ENCODE measurements at places on chromosomes 4 and X.

DNA sequence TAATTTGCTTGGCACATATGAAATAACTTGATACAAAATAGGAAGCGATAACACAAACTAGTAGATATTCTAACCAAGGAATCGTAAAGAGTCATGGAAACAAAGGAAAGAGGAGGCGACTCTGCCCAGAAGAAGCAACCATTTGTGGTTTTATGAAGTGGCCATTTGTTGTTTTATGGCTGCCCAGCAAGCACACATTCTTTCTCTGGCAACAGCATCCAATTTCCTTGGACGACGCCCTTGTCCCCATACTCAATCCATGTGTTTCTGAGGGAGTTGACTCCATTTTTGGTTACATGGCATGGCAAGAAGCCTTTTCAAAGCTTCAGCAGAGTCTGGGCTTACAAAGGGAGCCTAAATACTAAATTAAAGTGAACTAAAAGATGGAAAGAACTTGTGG is 295.1 kb downstream of the INPP4B start:
- DNase-seq = no peak

GRCh38 chr4:184177271-184177670 is 40.4 kb downstream of the ENPP6 start:
- no peak for DNase-seq

- no peak for DNase-seq
These were observed 16.7 kb upstream of the AREG start for GRCh38 chr4:74428276-74428675.

DNA sequence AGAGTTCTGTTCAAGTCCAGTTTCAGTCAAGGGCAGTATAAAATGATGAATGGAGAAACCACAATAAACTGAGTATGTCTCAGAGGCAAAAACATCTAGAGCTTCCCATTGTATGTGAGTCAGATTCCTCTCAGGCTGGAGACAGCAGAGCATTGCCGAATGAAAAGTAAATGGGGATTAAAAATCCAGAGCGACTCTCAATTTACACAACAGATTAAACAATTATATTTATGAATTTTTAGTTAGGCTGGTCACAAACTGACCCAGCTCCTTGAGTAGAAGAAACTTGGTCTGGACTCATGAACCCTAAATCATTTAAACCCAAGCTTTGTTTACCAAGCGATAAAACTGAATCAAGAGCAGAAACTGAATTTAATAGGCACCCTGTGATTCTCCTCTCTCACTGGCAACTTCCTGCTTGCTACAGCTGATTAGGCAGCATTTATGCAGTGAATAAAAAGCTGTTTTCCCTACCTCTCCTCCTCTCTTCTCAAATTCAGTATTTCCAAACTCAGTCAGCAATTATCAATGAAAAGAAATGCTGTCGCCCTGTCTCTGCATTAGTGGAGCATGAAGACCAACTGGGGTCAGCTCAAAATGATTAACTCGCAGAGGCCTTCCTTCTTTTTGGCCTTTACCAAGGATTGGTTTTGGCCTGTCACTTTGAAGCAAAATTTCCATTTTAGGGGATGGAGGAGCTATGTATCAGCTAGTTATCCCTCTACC is 568.0 kb downstream of the PDHA2 start:
- DNase-seq = no peak

DNA sequence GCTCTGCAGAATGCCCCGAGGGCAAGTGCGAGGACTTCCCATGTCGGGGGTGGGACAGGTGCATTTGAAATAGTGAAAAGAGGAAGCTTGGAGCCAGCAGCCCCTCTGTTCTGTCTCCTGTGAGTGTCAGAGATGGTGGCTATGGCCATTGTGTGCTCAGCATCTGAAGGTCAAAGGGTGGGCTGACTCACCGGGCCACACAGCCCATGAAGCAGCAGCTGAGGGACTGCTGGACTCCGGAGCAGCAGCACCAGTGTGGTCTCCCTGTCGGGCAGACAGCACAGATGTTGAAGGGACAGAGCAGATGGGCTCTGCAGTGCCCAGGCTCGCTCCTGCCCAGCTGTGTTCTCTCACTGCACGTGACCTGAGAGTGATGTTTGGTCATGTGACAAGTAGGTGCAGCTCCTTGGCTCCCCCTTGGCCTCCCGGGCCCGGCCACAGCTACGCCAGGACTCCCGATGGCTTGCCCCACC is 53.5 kb downstream of the TBC1D14 start:
- DNase-seq = no peak

DNA sequence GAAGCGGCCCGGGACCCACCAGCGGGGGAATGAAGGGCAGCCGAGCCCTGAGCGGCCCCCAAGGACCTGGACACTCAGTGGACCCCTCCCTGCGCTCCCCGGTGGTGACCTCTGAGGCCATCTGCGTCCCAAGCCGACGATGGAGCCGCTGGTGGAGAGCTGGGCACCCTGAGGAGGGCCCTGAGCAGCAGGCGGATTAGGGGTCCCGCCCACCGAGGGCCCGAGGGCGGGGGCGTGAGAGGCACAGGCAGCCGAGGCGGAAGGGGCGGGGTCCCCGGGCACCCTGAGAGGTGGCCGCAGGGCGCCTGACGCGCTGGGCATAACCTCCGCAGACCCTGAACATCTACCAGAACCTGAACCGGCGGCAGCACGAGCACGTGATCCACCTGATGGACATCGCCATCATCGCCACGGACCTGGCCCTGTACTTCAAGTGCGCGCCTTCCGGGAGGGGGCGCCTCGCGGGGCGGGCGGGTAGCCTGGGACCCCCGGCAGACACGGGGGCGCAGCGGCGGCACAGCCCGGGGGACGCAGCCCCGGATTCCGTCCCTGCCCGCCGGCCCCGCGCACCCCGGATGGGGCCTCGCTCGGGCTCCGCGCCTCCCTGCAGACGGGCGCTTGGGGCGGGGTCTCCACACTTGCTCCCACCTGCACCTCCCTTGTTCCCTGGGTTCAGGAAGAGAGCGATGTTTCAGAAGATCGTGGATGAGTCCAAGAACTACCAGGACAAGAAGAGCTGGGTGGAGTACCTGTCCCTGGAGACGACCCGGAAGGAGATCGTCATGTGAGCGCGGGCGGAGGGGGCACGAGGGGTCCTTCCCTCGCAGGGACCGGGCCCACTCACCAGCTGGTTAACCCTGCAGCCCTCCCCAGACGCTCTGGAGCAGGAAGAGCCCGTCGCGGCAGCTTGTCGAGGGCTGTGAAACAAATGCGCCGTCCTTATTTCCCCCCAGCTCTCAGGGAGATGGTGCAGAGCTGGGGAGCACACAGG is 10.3 kb downstream of the ATP5ME start:
- peak; percentile 47 for DNase-seq
